CD4-positive, alpha-beta T cell treated with Interleukin-4 for 4 hours (primary cell): ENCODE measurements at places on chromosomes 3 and 15.

DNA sequence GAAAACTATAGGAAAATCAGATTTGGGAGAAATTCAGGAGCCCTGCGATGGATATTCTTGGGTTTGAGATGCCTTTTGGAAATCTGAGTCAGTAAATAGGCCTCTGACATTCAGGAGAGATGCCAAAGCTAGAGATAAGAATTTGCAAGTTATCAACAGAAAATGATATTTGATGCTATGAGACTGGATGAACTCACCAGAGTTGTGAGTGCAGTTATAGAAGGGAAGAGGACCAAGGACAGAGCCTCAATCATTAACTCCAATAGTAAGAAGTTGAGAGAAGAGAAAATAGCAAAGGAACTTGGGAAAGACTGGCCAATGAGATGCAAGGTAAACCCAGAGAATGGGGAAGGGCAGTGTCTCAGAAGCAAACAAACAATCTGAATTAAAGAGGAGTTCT is 7.9 kb upstream of the ANO10 start:
- DNase-seq: no peak

GRCh38 chr3:59658866-59659265 is 609.0 kb upstream of the CFAP20DC start:
- no peak for DNase-seq

GRCh38 chr3:107921038-107921437 is 169.8 kb downstream of the CD47 start:
- DNase-seq: no peak

- no peak for DNase-seq
Measured at GRCh38 chr3:122979211-122979610, 48.4 kb downstream of the SEMA5B start.

DNA sequence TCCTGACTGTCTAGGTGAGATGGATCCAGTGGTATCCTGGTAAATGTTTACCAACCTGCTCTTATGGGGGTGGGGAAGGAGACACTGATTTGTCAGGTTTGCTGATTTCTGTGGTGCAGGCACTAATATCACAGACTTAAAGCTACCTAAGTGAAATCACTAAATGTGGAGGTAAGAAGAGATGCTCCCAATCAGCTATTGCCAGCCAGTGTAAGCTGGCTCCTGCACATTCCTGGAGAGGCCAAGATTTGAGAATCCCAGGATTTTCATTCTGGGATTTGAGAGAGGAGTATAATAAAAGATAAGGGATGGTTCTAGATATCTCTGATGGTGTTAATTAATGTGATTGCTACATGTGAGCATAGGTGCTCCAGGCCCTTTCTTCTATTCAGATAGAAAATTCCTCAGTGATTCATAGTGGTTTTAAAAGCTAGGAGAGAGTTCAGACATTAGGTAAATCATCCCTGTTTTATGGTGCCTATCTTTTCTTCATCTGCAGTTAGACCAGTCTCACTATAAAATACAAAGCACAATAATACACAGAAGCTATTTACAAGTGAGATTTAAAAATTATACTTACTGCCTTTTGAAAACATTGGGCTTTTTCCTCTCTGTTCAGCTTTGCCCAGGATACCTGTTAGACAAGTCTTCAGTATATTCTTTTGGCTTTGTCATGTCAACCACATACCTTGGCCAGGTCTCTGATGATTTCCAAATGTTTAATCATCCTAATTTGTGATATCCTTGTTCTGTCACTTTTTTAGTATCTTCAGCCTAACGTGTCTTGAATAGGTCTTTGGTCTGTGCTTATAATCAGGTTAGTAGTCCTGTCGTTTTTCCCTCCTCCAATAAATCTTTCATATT is 90.9 kb downstream of the MBNL1 start:
- DNase-seq: no peak

DNA sequence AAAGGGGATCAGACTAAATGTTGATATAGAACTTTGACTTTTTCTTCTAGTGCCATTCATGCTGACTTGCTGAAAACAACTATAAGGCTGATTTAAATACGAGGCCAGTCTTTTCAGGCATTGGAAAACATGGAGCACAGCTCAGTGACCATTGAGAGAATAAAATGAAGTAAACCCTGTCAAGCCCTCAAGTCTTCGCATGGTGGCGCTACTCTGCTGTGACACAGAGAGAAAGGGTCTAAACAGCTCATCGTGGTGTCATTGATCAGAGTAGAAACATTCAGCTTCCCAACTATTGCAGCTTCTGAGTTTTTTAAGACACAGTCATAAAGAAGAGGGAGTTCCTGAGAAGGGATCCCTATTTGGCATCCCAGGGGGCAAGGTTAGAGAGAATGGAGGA is 716.2 kb downstream of the DIPK2A start:
- no peak for DNase-seq

DNA sequence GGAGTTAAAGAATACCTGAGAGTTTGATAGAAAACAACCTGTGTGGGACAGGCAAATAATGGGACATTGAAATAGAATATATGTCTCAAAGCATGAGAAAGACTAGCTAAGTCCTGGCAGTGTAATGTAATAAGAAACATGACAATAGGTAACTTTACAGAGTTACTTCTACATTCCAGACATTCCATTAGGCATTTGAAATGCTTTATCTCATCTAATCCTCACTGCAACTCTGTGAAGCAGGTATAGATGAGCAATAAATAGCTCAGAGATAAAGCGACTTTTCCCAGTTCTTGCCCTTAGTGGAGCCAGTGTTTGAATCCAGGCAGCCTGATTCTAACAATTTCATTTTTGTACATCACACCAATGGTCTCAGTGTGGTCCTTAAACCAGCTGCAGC is 76.8 kb downstream of the CPNE4 start:
- no peak for DNase-seq

DNA sequence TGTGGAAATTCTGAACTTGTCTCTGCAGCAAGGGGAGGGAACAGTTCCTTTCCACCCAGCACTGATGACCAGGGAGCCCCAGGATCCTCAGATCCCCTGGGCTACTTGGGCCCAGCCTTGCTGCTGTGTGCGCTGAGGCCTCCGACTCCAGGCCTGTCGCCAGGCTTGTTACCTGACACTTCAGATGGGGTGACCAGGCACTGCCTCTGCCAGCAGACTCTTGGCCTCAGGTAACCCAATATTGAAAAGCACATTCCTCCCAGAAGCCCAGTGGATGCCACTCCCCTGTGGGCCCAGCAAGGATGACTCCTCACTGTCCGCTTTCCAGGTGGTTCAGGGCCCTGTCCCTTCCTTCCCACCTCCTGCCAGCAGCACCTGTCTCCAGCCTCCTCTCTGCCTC is 3.5 kb upstream of the PLA2G4E start:
- no peak for DNase-seq

- no peak for DNase-seq
Measured at GRCh38 chr15:78007964-78008886, 69.3 kb downstream of the TBC1D2B start.

- DNase-seq: no peak
Measured at GRCh38 chr3:110352841-110353604, 718.6 kb upstream of the NECTIN3 start.

DNA sequence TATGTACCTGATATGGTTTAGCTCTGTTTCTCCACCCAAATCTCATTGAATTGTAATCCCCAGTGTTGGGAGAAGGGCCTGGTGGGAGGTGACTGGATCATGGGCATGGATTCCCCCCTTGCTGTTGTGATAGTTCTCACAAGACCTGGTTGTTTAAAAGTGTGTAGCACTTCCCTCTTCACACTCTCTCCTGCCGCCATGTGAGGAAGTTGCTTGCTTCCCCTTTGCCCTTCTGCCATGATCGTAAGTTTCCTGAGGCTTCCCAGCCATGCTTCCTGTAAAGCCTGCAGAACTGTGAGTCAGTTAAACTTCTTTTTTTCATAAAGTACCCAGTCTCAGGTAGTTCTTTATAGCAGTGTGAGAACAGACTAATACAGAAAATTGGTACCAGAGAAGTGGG is 93.1 kb downstream of the C3orf70 start:
- DNase-seq: no peak

GRCh38 chr3:118986734-118987133 is 47.9 kb downstream of the IGSF11 start:
- no peak for DNase-seq

- DNase-seq: no peak
Measured at GRCh38 chr3:10497439-10497838, 7.9 kb downstream of the ATP2B2 start.

DNA sequence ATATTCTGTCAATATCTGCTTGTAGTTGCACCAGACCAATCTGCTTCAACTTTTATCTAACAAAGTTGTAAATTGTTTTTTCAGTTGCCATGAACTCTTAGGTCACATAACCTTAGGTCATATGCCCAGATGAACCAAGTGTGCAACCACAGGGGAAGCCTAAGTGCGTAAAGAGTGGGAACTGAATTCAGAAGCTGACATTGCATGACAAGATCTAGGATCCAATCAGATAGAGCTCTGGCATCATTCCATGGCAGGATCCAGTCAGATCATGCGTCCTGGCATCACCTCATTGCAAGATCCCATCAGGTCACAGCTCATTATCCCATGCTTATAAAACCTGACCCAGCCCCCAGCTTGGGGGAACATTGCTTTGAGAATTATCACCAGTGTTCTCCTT is 18.9 kb upstream of the IFT57 start:
- DNase-seq: no peak

DNA sequence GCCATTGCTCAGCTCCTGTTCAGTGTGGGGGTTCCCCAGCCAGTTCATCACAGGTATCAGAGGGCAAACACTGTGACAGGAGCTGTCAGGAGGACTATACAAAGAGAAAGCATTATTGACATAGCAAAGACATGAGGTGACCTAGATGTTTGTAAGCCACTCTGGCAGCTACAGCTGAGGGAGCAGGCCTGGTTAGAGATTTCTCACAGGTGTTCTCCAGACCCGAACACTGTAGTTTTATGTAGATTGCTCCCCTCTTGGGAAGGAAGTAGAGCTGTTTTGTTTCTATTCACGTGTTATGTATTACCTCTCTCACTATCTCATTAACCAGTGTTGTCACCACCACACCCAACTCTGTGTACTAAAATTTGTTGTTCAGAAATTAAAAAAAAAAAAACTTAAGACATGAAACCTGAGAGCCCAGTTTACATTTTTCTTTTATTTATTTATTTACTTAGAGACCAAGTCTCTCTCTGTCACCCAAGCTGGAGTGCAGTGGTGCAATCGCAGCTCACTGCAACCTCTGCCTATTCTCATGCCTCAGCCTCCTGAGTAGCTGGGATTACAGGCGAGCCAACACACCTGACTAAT is 123.7 kb downstream of the RBPMS2 start:
- DNase-seq: peak; percentile 75

DNA sequence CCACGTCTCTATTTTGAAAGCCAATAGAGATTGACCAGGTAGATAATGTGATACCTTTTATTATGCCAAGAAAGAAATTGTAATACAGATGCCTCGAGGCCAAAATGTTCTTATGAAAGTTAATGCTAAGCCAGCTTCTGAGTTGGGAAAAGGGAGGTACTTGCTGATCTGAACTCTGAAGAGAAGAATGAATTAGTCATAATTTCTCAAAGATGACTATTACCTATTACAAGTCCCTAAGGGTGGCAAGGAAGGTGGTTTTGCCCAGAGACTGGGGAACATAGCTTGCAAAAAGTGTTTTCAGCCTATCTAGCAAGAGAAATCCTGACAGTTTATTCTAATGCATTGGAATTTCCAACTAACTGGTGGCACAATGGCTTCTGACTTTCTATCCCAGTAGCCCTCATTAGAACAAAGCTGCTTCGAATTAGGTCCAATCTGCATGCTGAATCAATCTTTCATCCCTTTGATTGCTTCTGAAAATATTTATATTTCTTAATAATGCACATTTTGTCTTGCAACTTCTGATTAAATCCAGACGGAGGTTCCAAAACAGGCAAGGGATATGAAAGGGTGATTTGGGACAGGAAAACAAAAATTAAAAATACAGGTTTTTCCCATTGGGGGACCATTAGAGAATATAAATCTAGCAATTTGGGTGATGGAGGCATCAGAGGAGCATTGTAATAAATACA is 17.7 kb upstream of the NR2F2 start:
- DNase-seq: no peak

- no peak for DNase-seq
Measured at GRCh38 chr3:73432023-73432705, 192.6 kb downstream of the PDZRN3 start.

- DNase-seq: no peak
Measured at GRCh38 chr3:170585008-170585936, 603 bp downstream of the SLC7A14 start.

DNA sequence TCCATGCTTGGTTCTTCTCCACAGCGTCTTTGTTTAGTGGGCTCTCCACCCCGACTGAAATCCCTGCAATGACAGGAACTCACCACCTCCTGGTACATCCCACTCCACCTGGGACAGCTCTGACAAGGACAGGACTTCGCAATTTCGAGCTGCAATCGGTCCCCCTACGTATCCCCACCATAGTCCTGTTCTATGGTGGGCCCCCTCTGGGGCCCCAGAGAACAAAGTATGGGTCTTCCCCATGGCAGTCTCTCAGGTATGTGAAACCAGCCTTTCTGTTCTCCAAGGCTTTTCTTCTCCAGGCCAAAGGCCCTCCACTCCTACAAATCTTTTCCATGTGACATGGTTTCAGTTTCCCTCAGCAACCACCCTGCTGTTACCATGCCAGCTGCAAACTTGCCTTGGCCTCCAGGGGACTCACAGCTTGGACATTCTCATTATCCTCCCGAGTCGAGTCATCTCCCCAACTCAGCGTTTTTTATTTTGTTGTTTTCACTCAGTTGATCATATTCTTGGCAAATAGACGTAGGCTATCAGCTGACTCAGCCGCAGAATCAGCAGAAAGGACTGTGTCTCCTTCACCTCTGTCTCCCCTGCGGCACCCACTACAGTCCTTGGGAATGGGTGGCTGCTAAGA is 233.3 kb downstream of the OPA1 start:
- no peak for DNase-seq

- no peak for DNase-seq
Measured at GRCh38 chr3:29554566-29554965, 273.7 kb downstream of the RBMS3 start.

- DNase-seq: no peak
Measured at GRCh38 chr15:42108806-42109205, 14.4 kb upstream of the PLA2G4D start.

DNA sequence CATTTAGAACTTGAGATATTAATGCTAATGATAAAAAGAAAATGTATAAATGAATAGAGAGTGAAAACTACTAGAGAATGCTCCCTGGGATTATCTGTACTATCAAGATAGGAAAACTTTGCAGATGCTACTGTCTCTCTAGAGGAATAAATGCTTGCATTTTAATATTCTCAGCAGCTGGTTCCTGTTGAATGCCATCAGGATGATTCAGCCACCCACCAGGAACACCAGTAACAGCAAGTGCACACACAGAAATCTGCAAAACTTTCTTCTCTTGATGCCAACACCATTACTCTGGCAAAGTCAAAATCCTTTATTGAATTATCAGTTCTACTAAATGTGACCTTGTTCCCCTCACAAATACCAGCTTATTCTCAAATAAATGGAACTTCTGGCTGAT is 148.4 kb downstream of the TIGIT start:
- DNase-seq: no peak
